ENCODE measurements at places on chromosomes 12 and 14.
A peak's percentile ranks its signal among the peaks of the same experiment; 100 is the strongest.

GRCh38 chr12:25052914-25053211, 104.0 kb upstream of the BCAT1 start:
- DNase-seq = no peak

- no peak for DNase-seq
Observed at GRCh38 chr12:56450241-56450640, 1.0 kb upstream of the TIMELESS start.

GRCh38 chr14:31960039-31960438, 117.1 kb upstream of the ARHGAP5 start:
- no peak for DNase-seq

DNA sequence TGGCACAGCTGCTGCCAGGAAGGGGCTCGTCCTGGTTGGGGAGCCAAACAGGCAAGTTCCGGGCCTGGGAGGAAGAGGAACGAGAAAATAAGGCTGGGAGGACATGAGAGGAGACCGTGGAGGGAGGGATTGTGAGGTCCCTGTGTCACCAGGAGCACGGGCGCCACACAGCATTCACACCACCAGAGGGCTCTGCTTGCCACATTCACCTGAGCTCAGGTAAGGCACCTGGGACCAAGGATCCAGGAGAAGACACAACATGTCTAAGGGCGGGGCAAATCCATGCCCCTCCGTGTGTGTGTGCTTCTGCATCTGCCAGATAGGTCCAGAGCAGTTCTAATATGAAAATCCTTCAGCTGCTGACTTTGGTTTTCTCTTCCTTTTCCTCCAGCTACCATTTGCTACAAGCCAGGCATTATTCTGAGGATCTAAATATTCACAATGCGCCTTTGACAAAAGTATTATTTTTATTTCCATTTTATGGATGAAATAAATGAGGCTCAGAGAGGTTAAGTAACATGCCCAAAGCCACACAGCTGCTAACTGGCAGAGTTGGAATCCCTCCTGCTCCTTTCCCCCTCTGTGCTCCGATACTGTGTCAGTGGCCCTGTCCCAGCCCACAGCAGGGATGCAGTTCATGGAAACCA, 14.6 kb downstream of the RAPGEF3 start:
- no peak for DNase-seq

DNA sequence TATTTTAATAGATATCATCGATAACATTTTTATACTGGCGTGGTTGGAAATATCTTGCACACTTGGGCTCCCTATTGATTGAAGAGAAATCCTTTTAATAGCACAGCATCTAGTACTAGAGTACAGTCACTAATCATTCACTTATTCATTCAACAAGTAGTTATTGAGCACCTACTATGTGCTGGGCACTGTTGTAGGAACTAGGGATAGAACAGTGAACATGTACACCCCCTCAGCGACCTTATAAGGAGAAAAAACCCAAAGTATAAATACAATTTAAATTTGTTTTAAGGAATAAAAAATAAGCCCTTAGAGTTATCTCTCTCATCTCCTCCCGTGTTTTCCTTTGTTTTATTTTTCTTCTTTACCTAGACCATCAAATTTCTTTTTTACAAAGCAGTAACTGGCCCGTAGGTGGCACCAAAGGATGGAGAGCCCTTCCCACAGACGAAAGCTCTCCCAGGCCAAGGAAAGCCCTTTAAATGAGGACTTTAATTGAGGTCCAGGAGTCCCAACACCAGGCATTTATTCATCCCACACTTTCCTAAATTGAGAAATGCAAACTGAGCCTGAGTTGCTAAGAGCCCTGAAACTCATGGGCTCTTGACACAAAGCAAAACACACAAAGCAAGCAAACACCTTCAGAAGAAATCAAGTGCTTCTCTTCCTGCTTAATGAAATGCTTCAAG, 29.0 kb downstream of the PEBP1 start:
- peak; percentile 33 for DNase-seq

- DNase-seq = no peak
Observed at GRCh38 chr12:116278667-116279066, 1.2 kb upstream of the MED13L start.

- no peak for DNase-seq
Observed at GRCh38 chr12:50672158-50672557, 91.7 kb upstream of the ATF1 start.

DNA sequence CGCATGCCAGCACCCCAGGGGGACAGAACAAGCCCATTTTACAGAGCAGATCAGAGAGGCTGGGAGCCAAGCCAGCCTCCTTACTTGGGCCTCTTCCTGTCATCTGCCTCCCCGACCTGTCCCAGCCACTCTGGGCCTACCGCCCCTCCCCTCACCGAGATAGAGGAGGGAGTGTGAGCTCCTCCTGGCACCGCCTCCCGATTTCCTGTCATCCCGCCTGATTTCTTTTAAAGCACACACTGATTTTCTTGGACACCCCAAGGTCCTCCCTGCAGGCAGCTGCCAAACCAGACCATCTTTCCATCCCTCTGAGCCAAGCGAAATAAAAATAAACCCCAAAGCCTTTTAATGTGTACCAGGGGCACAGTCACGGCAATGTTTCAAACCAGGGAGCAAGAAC, 108.4 kb downstream of the RFLNA start:
- no peak for DNase-seq

- no peak for DNase-seq
Observed at GRCh38 chr12:1977109-1977508, 27.1 kb downstream of the DCP1B start.

DNA sequence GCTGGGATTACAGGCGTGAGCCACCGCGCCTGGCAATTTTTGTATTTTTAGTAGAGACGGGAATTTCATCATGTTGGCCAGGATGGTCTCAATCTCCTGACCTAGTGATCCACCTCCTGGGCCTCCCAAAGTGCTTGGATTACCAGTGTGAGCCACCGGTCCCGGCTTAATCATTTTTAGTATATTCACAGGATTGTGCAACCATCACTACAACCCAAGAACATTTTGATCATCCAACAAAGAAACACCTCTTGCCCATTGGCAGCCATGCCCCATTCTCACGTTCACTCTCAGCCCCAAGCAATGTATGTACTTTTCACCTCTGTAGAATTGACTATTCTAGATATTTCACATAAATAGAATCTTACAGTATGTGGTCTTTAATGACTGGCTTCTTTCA, 19.9 kb downstream of the SP1 start:
- DNase-seq = no peak

Measured in A172 (cell line).